Foreskin keratinocyte (primary cell): ENCODE measurements at places on chromosomes 13 and 19.
A peak's percentile ranks its signal among the peaks of the same experiment; 100 is the strongest.

DNA sequence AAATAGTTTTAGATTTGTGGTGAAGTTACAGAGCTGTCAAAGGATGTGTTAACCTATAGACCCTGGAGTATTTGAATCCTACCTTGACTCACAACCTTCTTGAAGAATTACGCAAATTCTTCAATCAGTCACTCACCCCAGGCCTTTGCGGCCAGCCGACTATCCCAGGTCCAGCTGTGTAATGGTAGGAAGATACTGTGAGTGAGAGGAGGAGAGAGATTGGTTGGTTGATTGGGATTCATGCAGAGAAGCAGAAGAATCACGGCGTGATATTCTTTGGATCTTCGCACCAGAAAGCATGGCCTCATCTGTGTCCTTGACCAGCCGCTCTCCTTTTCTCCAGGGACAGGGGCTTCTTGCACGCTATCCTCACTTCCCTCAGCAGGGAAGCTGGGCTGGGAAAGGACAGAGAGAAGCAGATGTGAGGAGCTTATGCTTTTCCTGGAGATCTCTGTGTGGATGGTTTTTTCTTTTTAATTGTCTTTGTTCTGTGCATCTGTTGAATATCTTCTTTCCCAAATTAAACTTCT lies 249.1 kb downstream of the GGACT start:
- DNase-seq: no peak

- DNase-seq: peak; percentile 28
Observed at GRCh38 chr13:83536941-83537340, 345.3 kb downstream of the SLITRK1 start.

- DNase-seq: no peak
Observed at GRCh38 chr19:51131780-51132680, 7.3 kb downstream of the SIGLEC9 start.

GRCh38 chr19:50460161-50460765 lies 16.0 kb upstream of the EMC10 start:
- DNase-seq: peak; percentile 9

- DNase-seq: no peak
Observed at GRCh38 chr19:3723110-3723488, 14.9 kb downstream of the TJP3 start.

DNA sequence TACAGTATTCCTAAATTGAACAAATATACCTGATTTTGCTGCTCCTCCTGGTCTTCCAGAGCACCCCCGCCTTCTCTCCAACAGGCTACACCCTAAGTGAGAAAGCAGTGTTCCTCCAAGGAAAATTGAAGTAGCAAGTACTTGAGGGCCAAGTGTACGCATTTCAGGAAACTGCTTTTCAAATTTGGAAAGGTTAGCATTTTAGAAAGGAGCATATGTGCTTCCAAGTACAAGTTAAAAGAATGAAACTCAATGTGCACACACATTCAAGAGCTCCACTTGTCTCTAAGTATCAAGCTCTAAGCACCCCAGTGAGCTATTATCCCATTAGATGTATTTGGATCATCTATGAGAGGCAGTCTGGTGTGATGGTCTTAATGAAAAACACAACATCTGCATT lies 25.8 kb downstream of the LHFPL6 start:
- DNase-seq: no peak

DNA sequence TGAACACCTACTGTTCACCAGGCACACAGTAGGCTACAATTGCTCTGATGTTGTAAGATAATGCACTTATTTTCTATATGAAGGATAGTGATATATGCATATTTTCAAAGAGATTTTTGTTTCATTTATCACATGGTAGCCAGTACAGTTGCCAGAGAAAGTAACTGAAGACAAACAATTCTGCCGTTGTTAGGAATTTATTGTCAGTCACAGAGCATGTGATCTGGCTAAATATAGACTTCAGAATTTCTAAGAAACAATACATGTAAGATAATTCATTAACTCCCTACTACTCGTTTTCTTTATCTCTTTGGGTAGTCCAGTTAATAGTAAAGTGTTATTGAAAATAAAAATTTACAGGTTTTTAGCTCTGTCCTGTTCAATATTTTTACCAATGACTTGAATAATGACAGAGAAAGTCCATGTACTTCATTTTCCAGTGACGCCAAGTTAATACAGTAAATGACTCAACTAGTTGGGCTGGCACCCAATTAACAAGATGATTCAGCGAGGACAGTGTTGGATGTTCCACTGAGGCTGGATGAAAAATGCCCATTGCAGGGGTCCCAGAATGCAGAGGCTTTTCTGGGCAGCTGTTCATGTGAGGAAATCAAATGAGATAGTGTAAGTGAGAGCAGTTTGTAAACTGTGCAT lies 35.6 kb downstream of the GJA3 start:
- DNase-seq: peak; percentile 31

- DNase-seq: no peak
Observed at GRCh38 chr13:85314686-85315085, 484.5 kb downstream of the SLITRK6 start.

GRCh38 chr19:43616954-43617353 lies 2.5 kb downstream of the ZNF428 start:
- no peak for DNase-seq

DNA sequence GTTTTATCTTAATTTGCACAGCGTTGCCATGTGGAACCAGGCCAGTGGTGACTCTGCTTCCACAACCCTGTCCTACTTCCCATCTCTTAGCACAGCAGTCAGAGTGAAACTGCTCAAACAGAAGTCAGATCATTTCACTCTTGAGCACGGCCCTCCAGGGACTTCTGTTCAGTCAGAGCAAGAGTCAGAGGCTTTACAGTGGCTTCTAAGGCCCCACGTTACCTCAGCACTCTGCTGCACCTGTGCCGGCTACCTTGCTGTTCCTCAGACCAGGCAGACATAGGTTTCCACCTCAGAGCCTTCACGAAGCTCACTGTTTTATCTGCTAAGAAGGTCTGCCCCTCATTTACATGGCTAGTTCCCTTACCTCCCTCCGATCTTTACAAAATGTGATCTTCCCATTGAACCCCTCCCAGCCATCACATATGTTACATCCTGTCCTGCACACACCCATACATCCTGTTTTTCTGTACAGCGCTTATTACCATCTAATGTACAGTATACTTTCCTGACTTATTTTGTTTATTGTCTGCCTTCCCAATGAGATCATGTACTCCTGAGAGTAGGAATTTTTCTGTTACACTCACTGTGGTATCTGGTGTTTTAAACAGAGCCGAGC lies 41.6 kb downstream of the TM9SF2 start:
- DNase-seq: no peak

DNA sequence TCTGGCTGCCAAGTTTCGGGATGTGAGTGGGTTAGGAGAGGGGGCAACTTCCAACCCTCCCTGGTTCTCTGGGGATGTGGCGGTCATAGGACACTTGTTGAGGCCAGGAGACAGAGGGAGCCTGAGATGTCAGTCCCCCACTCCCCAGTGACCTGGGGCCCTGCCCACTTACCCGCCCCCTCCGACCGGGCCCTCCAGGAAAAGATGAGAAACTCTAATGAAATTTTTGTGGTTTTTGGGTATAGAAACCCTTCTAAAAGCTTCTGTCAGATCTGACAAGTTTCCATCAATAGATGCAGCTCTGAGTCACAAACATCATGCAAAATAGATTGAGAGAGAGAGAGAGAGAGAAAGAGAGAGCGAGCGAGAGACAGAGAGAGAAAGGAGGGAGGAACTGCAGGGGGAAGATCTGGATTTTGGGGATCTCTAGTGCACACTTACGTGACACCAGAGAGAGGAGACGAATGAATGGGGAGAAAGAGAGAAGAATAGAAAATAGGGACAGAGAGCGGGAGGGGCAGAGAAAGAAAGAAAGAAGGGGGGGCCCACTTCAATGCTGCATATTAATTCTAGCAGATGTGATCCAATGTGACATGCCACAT lies 94.0 kb downstream of the PTPRS start:
- DNase-seq: no peak

DNA sequence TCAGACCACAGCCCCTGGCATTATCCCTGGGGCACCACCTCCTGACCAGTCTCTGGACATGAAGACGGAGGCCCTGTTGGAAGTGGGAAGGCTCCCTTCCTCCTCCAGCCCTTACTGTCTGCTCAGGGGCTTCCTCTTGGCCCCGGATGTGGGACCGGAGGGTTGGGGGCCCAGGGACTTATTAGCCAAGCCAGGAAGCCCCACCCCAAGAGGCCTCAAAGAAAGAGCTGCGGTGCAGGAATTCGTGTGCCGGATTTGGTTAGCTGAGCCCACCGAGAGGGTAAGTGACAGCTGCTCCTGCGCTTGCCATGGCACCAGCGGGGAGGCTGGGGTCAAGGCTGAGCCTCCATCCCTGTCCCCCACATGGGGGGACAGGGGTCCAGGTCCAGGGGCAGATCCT lies at the start of gene RETN:
TSS of gene RETN (plus strand) at position 208 of the 400 bp plus-strand sequence. CDS start 278 bp downstream, outside the sequence.
- no peak for DNase-seq

DNA sequence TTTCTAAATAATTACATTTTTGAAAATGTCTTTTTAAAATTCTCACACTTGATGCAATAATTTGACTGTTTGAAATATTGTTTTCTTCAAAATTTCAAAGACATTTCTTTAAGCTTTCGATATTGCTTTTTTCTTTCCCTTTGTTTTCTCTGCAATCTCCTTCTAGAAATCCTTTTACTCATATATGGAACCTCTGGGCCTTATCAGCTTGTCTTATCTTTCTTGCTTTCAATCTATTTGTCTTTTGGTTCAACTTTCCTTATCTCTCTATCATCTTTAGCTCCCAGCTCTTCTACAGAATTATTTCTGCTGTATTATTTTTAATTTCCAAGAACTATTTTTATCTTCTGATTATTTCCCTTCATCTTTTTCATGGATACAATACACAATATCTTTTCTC lies 80.7 kb upstream of the DIAPH3 start:
- DNase-seq: no peak

DNA sequence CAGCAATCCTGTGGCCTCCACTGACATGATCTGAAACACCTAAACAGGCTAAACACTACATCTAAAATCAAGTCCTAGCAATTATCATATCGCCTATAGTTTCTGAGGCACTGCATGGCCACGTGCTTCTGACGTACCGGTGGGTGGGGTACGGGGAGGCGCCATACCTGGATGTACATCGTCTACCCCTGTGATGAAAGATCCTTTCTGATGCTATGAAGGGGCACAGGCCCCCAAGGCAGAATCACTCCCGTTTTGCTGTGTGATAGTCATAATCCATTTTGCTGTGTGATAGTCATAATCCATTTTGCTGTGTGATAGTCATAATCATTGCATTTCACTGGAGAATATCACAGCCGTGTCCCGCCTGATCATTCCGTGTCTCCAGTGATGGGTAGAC lies 118.7 kb upstream of the SOX1 start:
- DNase-seq: no peak

DNA sequence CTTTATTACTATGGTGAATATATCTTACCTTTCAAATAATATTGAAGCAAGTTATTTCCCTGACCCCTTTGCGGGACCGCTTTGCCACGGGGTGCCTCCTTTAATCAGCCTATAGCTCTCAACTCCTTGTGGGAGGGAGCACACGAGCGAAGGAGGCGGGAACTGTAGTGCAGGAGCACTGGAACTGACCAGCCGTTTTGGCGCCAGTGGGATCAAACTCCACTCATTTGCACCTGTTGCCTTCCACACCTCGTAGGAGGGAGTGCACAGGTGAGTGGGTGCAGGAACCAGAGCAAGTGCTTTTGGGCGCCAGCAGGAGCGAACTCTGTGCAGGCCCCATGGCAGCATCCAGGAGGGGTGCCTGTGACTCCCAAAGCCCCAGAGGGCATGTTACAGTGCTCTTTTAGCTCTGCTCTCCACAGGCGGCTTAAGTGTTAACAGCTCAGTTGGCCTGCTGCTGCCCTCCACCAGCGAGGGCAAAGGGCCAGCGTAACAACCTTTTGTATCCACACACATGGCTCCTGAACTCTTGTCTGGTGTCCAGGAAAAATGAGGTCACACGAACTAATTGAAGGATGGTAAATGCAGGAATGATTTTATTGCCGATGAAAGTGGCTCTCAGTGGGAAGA lies 206.9 kb downstream of the GGACT start:
- DNase-seq: no peak

DNA sequence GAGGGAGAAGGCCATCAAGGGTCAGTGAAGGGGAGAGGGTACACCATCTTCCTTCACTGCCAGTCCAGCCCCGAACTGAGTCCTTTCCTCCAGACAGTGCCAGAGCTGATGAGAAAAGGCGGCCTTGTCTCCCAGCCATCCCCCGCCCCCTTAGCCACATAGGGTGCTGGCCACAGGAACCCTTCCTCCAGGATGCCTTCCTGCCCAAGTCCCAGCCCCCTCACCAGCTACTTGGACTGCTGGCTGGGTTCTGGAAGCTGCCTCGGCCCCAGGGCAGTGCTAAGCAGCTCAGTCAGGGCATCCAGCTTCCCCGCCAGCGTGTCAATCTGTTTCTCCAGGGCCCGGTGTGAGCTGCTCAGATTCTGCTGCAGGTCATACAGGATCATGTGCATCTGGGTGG lies 12.6 kb upstream of the SMG9 start:
- no peak for DNase-seq

GRCh38 chr19:48718711-48719231 lies 754 bp downstream of the MAMSTR start:
- no peak for DNase-seq

- no peak for DNase-seq
Observed at GRCh38 chr19:55678121-55678671, 3.2 kb downstream of the EPN1 start.

- no peak for DNase-seq
Observed at GRCh38 chr19:57682226-57682766, 519 bp downstream of the ZNF551 start.

DNA sequence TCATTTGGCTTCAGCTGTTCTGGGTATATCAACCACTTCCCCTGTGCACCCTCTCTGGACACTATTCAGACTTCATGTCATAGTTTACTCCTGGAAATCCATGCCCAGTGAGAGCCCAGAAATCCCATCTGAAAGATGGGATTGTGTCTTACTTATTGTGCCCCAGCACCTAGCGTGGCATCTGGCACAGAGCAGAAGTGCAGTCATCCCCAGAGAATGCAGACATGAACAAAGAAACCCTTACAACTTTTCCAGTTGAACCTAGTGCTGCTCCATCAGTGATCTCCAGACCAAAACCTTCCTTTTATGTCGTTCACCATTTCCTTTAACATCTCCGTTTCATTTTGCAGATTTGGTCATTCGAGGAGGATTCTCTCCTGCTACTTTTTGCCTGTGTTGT lies 60.6 kb downstream of the MBNL2 start:
- DNase-seq: no peak

DNA sequence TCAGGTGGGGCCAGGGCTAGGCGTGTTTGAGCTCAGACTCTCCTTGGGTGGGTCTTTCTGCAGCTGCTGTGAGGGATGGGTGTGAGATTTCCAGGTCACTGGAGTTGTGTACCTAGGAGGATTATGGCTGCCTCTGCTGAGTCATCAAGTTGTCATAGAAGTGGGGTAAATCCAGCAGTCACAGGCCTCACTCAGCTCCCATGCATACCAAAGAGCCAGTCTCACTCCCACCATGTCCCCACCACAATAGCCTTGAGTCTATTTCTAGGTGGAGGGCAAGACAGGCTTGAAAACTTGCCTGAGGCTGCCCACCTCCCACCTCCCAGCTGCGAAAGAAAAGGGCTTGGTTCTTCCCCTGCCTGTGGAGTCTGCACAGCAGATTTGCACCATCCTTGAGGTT lies 194.0 kb upstream of the PCDH17 start:
- no peak for DNase-seq

- no peak for DNase-seq
Observed at GRCh38 chr13:33186861-33187291, 98.7 kb downstream of the STARD13 start.
